ENCODE measurements at places on chromosomes 16 and 17. TPM values are rescaled to one million over a fixed set of nuclear protein-coding genes. Genes with fewer than 3 reads are reported as not detected.

Gene ZNF75A
- 23.4 TPM for total RNA-seq

Gene TTYH2
- 0.82 TPM for total RNA-seq

Gene UQCRC2
- 230 TPM for total RNA-seq

Gene NHERF2
- 52.4 TPM for total RNA-seq

Gene OTOA
- 0.06 TPM for total RNA-seq

Gene STRADA
- 11.2 TPM for total RNA-seq
